CD4-positive, CD25-positive, alpha-beta regulatory T cell (primary cell): ENCODE measurements at places on chromosomes 2 and 18.

DNA sequence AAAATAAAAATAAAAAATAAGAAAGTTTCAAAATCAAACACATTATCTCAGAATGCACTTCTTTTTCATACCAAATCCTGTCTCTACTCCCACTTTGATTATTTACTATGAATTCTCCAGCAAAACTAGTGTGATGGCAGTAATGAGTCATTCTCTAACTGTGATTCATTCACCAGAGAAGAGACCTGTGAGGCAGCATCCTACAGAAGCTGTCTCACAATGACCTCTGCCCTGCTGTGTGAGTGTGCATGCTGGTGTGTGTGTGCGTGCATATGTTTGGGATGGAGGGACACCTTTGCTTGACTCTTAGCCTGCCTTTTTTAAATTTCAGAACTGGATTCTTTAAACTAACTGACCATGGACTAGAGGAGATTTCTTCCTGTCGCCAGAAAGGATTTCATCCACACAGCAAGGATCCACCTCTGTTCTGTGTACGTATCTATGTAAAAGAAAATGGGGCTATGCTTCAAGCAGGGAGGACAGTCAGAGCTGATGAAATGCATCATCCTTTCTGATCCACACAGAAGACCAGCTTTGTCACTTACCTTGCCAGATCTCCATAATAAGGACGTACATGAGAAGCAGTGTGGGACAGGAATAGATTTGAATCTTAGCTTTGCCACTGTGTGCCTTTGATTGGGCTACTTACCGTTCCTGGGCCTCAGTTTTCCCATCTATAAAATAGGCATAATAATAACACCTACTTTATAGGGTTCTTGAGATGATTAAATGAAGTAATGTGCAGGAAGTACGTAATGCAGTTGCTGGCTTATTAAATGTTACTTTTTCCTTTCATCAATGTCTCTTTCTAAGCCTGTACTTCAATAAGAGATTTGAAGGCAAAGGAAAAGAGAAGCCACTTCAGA, 31.2 kb downstream of the STAMBP start:
- peak; percentile 26 for DNase-seq
- no peak overlapping the region for H3K27ac ChIP-seq
- no peaks in the 10 kb centered on the region for H3K27me3 ChIP-seq
- H3K36me3 ChIP-seq, result peaks cover 73% of the 10 kb centered on the region

- H3K27me3 ChIP-seq, result peaks cover 7% of the 10 kb centered on the region
- peaks cover 8% of the 10 kb centered on the region for H3K4me1 ChIP-seq
- H3K27ac ChIP-seq, result no peak overlapping the region
- DNase-seq, result peak; percentile 48
These were observed 31.7 kb upstream of the MEP1B start for GRCh38 chr18:32158108-32158624.

DNA sequence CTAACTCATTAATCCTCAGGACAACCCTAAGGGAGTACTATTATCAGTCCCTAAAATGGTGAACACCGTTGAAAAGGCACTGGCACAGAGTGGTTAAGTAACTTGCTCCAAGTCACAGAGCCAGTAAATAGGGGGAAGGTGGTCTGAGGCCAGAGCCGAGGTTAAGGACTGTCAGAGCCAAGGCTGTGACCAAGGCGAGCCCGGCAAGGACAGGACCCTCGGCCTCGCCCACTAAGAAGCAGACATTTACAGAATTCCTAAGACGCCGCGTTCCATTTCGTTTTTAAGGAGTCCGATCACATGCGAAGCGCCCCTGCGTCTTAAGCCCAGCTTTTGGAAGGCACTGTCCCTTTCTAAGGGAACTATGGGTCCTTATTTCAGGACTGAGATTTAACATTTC, 1.1 kb downstream of the PDIA6 start:
- peaks cover 44% of the 10 kb centered on the region for H3K4me1 ChIP-seq
- H3K27ac ChIP-seq, result peak overlapping the region; percentile 80
- DNase-seq, result no peak
- H3K27me3 ChIP-seq, result no peaks in the 10 kb centered on the region
- no peaks in the 10 kb centered on the region for H3K36me3 ChIP-seq

GRCh38 chr2:191056228-191056627, 42.3 kb upstream of the STAT1 start:
- H3K4me1 ChIP-seq, result peaks cover 26% of the 10 kb centered on the region
- peak overlapping the region; percentile 39 for H3K4me3 ChIP-seq
- H3K36me3 ChIP-seq, result peaks cover 6% of the 10 kb centered on the region
- no peaks in the 10 kb centered on the region for H3K27me3 ChIP-seq

- no peak overlapping the region for H3K4me3 ChIP-seq
- H3K27me3 ChIP-seq, result no peaks in the 10 kb centered on the region
- no peak for DNase-seq
- no peak overlapping the region for H3K27ac ChIP-seq
These were observed 4.3 kb downstream of the MZT2B start for GRCh38 chr2:130186391-130186790.
